ENCODE measurements at places on chromosomes 3 and 15.

- no peak for DNase-seq
Observed at GRCh38 chr3:22360164-22360563, 609.2 kb upstream of the ZNF385D start.

GRCh38 chr3:61589856-61590255, 28.5 kb downstream of the PTPRG start:
- no peak for DNase-seq

- no peak for DNase-seq
Observed at GRCh38 chr15:77654975-77655374, 22.3 kb upstream of the LINGO1 start.

GRCh38 chr3:151248772-151249337, 29.5 kb downstream of the P2RY14 start:
- peak; percentile 7 for DNase-seq

DNA sequence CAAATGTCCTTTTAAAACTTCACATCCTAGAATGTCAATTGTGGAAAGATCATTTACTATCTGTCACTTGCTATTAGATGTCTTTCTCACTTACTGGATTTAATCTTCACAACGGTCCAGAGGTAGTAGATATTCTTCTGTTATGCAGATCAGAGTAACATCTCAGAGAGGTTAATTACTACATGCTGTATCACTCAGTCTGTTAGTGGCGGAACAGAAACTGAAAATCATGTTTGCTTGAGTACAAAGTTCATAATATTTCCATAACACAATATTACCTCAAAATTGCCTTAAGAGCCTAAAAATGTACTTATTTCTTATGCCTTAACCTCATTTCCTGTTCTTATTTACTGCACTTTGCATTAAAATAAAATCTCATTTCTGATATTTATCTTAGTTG, 28.6 kb upstream of the GPR149 start:
- DNase-seq, result no peak

DNA sequence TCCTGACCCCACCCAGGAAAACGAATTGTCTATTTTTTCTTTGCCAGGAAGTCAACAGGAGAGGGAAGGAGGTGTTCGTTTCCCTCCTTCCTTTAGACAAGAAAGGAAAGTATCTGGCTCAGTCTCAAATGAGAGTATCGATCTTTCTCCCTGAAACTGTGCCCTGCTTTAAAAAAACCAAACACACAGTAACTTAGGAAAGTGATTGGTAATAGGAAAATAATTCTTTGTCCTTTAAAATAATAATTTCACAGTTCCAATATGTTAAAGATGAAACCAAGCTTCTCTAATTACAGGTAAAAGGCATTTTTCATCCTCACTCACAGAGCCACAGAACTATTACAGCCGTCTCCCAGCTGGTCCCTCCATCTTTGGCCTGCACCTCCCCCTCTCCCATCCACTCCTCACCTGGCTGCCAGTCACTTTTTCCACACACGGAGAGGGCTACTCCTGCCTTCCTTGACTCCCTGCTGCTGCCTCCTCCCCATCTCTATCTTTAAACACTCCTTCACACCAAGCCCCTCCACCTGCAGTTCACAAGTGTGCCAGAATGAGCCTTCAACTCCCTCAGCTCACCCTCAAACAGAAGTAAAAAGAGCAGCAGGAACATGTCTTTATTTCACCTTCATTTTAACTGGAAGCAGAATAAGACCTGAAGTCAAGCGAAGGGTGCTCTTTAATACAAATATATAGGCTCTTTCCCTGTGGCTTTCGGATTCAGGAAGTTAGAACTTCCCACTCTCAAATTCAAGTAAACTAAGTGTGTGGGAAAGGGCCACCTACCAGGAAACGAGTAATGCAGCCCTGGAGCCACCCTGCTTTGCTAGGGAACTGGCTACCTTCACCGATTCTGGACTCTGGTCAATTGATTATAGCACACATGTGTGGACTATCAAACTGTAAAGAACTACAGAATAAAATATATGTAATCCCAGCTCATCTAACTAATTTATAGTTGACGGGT, 116.4 kb downstream of the SENP2 start:
- no peak for DNase-seq

DNA sequence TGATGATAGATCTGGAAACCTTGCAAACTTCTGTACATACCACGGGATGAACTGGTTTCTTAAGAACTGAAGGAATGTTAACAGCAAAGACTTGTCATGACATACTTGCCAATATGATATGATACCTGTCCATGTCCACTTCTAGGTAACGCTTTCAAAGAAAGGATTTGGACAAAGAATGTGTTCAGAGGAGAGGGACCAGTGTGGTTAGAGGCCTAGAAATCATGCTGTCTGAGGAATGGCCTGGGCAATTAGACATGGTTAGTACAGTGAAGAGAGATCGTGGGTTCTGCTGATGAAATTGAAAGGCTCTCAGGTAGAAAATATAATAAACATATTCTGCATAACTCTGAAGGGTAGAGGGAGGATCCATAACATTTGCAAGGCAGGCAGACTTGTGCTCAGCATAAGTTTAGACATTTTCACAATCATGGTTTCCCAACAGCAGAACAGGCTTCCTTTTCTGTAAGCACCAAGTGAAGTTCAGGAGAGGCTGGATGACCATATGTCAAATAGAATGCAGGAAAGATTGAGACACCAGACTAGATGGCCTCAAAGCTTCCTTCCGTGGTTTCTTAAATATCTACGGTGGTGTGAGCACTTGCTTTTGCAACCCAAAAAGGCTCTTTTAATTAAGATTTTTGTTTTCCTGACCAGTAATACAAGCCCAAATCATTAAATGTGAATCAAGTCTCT, 39.9 kb downstream of the TGFBR2 start:
- DNase-seq, result no peak

DNA sequence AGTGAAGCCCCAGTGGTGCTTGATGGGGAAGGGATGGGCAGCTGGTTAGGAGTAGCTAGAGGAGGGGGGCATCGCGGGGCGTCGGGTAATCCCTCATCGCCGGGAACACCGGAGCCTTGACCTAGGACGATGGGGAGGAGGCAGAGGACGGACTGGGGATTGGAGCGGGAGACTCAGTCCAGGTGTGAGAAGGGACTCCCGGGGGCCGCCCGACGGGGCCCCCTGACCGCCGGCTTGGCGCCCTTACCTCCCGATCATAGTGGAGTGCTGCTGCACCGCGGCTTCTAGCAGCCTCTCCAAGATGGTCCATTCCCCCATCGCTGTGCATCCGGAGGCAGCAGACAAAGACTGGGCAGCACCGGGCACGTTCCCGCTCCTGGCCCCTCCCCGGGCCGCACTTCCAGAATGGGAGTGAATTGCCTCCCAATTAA, 612 bp downstream of the GJD2 start:
- DNase-seq, result no peak

GRCh38 chr3:170267793-170268192, 45.6 kb downstream of the PRKCI start:
- no peak for DNase-seq

GRCh38 chr3:66385066-66385465, 115.8 kb downstream of the LRIG1 start:
- no peak for DNase-seq

DNA sequence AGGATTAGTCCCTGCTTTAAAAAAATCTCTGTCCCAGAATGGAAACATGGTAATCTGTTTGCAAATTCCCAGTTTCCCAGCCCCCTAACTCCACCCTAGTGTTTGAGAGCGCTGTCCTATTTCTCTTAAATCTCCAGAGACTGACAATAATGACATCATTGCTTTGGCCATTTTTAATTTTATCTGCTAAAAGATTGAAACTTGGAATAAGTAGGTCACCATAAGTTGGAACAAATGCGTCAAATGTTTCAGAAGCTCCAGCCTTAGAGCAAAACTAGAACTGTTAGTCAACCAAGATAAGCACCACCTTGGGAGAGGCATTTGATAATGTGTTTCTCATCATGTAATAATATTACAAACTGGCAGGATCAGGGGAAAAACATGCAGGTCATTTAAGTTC, 25.7 kb upstream of the MB21D2 start:
- DNase-seq, result no peak

- DNase-seq, result no peak
Observed at GRCh38 chr15:20280933-20281463, 260.6 kb downstream of the GOLGA6L6 start.

DNA sequence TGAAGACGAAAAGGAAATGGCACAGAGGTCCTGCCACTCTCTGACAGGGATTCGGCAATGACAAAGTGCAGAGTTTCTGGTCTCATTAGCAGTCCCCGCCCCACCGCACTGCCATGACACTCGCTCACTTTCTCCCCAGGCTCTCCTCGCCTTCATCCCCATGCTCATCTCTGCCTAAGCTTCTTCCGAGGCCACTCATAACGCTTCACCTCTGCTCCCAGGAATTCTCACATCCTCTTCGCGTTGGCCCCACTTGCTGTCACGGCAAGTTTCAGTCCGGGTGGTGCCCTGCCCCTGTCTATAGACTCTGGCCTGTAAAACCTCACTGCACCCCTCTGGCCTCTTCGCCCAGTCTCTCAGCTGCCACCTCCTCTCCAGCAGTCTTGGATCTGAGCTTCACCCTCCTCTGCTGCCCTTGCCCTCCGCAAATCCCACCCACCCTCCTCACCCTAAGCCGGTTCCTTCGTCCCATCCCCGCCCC, 654 bp downstream of the RUBCN start:
- DNase-seq, result no peak

- DNase-seq, result no peak
Observed at GRCh38 chr3:39038165-39038564, 13.6 kb downstream of the SCN11A start.

DNA sequence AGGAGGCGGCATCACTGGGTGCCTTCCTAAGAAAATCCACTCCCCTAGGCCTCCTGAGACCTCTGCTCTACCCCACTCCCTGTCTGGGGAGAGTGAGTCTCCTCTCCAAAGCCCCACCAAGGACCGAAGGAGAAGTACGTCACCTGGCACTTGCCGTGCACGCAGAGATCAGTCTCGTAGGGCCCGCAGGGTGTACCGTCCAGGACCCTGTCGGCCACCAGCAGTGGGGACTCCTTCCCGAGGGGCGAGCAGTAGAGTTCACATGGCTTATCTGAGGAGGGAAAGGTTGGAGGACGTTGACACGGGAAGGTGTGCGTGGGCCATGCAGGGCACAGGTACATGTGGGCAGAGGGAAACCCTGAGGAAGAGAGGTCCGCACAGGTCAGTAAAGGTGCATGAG, 232.9 kb downstream of the ADAMTS17 start:
- DNase-seq, result no peak

- DNase-seq, result peak; percentile 11
Observed at GRCh38 chr3:146589899-146590508, 15.1 kb downstream of the PLSCR5 start.
